ENCODE measurements at places on chromosomes 6 and 20.

DNA sequence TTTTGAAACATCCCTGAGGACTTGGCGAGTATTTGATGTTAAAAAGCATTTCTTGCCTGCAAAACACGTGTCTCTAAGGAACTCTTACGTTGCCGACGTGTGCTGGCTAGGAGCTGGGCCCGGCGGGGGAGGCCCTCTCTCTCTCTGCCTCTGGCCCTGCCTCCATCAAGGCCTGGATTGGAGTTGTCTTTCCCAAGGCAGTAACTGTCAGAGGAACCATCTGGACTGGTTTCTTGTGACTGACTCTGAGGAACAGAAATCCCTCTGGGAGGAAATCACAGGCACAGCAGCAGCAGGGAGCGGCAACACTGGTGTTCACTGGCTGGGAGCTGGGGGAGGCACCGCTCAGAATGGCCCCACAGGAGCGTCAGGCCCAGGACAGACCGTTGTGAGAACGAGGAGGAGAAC is 244.2 kb downstream of the NRN1 start:
- DNase-seq = no peak

DNA sequence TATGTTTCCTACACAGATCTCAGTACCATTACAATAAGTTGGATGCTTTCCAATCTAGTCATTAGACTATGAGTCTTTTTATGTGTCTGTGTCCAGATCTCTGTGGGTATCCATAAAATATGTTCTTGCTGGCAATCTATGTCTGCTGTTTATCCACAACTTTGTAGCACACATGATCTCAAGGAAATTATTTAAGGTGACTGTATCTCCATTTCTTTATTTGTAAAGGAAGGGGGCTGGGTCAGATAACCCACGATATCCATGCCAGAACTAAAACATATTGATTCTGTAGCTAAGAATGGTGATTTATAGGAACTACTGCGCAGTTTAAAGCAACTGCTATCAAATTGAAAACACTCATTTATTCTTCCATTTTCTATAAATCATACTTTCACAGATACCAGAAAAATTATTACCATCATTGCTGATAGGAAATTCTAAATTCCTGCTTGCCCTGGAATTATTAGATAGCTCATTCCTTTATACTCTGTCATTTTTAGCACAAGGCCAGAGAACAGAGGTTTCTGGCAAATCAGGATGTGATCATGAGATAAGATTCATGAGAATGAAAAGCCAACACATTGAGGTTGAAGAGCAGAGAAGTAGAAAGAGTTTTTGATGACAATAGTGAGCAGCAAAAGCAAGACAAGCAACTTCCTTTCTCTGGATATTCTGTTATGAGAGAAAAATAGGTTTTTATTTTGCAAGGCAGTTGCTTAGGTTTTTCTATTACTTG is 851.4 kb upstream of the CITED2 start:
- no peak for DNase-seq

- DNase-seq = no peak
Measured at GRCh38 chr20:39213476-39214145, 251.5 kb downstream of the DHX35 start.

DNA sequence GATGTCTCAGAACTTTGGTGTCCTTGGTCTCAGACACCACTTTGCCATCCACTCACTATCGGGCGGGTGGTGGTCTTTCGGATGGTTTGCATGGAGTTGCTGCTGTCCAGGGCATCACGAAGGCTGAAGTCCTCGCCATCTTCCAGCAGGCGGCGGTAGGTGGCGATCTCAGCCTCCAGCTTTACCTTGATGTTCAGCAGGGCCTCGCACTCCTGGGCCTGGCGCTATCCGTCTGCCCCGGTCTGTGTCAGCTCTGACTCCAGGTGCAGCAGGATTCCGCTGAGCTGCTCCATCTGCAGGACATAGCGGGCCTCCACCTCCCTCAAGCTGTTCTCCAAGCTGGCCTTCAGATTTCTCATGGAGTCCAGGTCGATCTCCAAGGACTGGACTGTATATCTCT is 36.0 kb downstream of the ZNF311 start:
- no peak for DNase-seq

GRCh38 chr20:48405909-48406308 is 421.9 kb downstream of the PREX1 start:
- DNase-seq = no peak

DNA sequence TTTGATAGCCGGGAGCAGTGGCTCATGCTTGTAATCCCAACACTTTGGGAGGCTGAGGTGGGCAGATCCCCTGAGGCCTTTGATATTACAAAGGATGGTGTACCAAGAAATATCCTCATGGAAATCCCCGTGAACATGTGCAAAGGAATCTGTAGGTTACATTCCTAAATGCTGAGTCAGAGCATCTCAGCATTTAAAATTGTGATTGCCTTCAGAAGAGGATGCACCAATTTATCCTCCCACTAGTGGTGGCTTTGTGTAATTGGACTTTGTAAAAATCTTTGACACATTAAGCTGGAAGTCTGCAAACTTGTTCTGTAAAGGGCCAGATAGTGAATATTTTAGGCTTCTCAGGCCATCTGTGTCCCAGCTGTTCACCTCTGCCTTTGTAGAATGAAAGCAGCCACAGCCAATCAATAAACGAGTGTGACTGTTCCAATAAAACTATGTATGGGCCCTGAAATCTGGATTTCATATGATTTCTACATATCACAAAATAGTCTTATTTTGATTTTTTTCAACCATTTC is 11.8 kb downstream of the TMEM14B start:
- no peak for DNase-seq

GRCh38 chr20:52766645-52767435 is 205.3 kb upstream of the TSHZ2 start:
- DNase-seq = no peak

- no peak for DNase-seq
Measured at GRCh38 chr20:4008026-4008413, 7.3 kb downstream of the RNF24 start.

DNA sequence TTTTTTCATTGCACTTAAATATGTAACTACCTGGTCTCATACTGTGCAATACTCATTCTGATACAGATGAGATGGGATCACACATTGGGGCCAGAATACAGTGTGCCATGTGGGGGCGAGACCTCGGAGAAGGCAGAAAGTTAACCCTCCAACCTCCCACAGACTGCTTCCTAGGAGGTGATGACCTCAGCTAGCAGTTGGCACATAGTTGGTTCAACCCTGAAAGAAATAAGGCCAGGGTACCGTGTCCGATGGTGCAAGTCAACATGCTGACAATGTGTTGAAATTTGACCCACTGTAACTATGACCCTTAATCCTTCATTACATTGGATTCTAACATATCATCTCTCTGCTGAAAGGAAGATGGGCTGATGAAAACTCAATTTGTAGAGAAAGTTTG is 61.9 kb downstream of the GJA10 start:
- no peak for DNase-seq

GRCh38 chr6:109790131-109790530 is 99.0 kb downstream of the FIG4 start:
- DNase-seq = no peak

GRCh38 chr6:104509355-104509754 is 350.4 kb downstream of the HACE1 start:
- DNase-seq = no peak

DNA sequence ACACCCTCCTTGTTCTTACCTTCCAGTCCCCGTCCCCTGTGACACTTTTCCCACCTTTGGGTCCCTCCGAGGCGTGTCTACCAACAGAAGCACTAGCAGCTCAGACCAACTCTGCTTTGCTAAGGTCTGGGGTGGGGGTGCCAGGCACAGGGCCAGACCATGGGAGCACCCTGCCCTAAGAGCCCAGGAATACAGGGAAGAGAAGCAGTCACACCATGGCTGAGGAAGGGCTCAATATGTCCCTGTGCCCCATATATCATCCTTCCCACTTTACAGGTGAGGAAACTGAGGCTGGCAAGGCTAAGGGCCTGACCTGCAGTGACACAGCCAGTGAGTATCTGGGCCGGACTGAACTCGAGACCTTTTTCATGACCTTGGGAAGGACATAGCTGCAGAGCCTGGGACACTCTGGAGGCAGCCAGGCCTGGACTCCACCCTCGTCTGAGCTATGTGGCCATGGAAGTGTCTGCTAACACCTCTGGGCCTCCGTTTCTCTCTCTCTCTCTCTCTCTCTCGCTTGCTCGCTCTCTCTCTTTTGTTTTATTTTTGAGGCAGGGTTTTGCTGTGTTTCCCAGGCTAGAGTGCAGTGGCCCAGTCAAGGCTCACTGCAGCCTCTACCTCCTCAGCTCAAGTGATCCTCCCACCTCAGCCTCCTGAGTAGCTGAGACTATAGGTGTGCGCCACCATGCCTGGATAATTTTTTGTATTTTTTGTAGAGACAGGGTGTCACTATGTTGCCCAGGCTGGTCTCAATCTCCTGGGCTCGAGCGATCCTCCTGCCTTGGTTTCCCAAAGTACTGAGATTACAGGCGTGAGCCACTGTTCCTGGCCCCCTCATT is 156.7 kb downstream of the GRM4 start:
- DNase-seq = no peak

DNA sequence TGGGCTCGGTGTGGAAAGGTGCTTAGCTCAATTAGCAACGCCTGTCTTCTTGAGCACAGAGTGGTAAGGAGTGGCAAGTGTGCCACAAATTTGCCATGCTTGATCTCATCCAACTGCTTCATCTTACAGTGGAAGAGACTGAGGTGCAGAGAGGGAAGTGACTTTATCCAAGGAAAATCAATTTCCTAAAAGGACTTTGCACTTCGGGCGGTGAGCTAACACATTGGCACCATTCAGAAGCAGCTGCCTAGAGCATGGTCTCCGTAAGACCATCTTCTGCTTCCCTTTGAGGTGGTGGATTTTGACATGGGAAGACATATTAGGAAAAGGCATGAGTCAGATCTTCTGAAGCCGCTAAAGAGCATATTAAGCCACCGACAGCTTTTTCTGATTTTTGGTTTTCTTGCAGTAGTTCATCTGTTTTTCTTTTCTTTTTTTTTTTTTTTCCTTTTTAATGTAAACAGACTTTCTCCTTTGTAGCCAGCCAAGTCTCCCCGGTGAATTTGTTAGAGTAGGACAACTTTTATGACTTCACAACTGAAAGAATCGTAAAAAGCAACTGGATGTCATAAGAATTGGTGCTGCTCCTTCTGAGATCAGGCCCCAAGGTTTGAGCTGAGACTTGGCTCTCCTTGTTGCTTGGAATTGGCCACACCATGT is 273.2 kb downstream of the CDC5L start:
- DNase-seq = no peak

- peak; percentile 25 for DNase-seq
Measured at GRCh38 chr6:28896505-28897368, 27.0 kb downstream of the TRIM27 start.

DNA sequence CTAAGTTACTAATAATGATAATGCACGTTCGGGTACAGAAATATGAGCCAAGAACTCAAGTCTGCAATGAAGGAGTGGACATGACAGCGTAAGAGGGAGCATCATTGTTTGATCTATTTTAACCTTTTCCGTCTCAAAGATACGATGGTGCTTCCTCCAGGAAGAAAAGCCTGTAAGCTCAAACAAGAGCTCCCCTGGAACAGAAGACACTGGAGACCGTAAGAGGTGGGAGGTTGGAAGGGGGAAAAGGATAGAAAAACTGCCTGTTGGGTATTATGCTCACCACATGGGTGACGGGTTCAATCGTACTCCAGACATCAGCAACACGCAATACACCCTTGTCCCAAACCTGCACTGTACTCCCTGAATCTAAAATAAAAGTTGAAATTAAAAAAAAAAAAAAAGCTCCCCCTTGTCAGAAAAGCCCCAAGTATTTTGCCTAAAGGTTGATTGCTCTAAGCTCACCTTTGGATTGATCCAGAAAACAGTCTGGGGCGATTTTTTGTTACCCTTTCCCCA is 180.5 kb downstream of the TRIM27 start:
- DNase-seq = no peak

- no peak for DNase-seq
Measured at GRCh38 chr6:71852948-71853347, 33.4 kb upstream of the RIMS1 start.

DNA sequence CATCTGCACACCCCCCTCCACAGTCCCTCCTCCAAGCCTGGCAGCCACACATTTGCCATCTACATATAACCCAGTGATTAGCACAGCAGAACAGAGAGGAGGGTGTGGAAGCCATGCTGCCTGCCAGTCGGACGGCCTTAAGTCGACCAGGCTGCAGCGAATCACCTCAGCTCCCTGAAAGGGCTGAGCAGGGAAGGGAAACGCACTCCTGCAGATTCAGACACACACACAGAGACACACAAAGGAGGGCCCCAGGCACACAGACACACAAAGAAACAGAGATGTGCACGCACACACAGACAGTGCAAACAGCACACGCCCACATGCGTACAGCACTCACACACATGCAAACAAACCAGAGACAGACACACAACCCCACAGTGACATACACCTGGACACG is 11.2 kb upstream of the SIRPA start:
- no peak for DNase-seq

DNA sequence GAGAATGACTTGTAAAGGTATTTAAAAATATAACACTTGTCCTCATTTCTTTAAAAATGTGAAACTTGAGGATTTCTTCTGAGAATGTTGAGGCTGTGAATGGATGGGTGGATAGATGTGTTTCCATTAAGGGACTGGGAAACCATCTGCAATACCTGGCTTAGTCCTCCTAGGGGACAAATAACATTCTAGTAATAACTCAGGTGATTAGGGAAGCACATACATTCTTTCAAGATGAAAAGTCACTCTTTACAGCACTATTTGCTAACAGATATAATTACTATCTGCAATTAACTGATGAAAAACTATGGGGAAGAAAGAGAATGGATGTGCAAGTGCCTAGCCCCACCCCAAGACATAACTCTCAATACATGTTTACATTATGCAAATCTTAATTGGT is 542.3 kb downstream of the CD83 start:
- DNase-seq = no peak

- DNase-seq = no peak
Measured at GRCh38 chr6:101422811-101423210, 29.3 kb downstream of the GRIK2 start.

- DNase-seq = no peak
Measured at GRCh38 chr20:2709205-2709981, 16.8 kb downstream of the EBF4 start.

All from cerebellar nuclear complex (tissue), 1 donor.